ENCODE measurements at places on chromosomes 6 and 20.

DNA sequence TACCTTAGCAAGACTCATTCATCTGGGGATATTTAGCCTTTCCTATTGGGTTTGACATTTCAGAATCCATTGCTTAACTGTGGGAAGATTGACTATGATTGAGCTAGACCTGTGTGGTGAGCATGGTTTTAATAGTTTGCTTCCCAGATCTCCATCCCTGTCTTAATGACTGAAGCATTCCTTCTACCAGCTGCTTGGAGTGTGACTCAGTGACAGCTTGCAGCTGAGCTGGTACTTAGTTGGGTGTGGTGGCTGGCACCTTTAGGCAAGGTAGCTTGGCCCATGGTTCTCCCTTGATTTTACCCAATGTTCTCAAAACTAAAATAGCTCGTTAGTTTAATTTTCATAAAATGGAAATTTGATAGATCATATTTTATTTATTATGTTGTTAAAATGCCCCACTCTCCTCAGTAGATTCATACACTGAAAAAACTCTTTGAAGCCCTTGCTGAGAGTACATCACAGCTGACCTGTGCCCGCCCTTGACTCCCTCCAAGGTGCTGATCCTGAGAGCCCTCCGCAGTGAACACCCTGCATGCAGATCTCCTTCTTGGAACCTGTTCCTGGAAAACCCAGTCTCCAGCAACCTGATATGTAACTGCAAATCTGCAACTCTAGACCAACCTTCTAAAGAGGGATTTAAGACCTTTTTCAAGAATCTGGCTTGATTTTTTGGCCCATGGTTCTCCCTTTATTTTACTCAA, 19.1 kb downstream of the DOK5 start:
- DNase-seq = no peak

GRCh38 chr6:98583506-98583905, 250.9 kb upstream of the POU3F2 start:
- no peak for DNase-seq

- DNase-seq = no peak
Measured at GRCh38 chr20:3248993-3249347, 10.0 kb upstream of the SLC4A11 start.

DNA sequence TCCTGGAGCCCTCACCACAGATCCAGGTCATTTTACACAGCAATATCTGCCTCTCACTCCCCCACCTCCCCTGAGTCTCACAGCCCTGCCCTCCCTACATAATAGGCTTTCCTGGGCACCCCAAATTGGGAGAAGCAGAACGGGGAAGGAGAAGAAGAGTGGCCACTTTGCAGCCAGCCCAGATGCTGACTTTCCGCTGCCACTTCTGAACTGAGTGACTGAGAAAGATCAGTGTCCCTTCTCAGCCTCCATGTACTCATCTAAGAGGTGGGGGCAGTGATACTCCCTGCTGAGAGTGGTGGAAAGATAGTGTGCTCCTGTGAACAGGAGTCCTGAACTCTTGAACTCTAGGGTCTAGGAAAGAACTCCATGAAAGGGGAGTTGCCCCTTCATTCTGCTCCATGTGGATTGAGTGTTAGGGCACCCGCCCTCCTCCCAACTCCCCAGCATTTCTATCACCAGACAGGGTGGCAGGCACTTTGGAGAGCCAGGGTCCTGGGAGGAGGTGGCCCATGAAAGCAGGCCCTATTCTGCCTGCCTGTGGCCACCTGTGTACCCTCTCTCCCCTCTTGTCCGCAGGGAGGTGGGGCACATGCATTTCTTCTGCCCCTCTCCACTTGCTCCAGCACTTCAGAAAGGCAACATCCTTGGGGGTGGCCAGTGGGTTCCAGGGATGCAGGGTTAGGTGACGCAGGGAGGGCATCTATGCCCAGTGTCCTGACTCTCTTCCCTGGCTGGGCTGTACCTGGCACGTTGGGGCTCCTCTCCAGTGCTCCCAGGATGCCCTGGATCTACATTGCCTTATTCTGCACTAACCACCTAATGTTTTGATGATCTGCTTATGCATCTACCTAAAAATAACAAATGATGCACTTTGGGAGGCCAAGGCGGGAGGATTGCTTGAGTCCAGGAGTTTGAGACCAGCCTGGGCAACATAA, 38.3 kb upstream of the MRPS18A start:
- no peak for DNase-seq

GRCh38 chr20:58498470-58499068, 16.6 kb downstream of the APCDD1L start:
- no peak for DNase-seq

DNA sequence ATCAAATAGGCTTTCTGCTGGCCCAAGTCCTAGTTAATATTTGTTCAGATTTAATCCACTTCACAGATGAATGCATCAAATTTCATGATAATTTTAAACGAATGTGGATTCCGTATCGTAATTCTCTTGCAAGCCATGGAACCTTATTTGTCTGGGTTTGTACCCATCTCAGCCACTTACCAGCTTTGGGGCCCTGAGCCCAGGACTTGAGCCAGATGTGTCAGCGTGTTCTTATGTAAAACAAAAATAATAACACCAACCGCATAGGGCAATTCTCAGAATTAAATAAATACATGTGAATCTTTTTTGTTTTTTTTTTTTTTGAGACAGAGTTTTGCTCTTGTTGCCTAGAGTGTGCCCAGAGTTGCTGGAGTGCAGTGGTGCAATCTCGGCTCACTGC, 282.5 kb upstream of the PLCB4 start:
- DNase-seq = no peak

- no peak for DNase-seq
Measured at GRCh38 chr6:46949632-46950280, 28.0 kb upstream of the ADGRF5 start.

DNA sequence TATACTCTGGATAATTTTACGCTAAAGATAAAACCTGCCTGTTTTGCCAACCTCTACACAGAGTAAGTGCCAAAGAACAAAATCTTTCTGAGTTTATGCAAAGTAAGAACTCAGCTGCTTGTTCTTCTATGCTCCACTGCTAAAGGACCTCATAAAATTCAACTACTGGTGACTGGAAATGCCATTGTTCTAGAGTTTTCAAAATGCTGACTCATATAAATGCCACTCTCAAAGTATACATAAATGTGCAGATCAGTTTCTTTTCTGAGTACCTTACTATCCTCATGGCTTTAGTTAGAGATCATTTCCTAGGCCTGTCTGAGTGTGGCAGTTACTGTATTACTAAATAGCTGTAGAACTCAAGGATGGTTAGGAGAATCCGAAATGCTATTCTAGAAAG, 45.6 kb downstream of the LYRM4 start:
- DNase-seq = no peak

DNA sequence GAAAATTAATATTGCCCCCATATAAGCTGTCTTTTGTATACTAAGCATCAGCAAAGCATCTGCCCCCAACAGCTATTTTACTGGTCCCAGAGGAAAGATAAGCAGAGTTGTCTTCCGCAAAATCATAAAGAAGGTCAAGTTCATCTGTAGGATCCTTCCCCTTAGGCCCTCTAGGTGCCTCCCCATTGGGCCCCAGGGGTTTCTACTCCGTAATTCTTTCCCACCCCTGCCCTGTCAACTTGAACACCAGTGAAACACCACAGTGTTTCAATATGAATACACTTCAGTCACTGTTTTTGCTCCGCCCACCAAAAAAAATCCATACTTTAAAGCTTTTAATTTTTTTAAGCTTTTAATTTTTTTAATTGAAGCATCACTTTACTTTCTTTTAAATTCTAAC, 159.2 kb downstream of the ATXN1 start:
- no peak for DNase-seq

DNA sequence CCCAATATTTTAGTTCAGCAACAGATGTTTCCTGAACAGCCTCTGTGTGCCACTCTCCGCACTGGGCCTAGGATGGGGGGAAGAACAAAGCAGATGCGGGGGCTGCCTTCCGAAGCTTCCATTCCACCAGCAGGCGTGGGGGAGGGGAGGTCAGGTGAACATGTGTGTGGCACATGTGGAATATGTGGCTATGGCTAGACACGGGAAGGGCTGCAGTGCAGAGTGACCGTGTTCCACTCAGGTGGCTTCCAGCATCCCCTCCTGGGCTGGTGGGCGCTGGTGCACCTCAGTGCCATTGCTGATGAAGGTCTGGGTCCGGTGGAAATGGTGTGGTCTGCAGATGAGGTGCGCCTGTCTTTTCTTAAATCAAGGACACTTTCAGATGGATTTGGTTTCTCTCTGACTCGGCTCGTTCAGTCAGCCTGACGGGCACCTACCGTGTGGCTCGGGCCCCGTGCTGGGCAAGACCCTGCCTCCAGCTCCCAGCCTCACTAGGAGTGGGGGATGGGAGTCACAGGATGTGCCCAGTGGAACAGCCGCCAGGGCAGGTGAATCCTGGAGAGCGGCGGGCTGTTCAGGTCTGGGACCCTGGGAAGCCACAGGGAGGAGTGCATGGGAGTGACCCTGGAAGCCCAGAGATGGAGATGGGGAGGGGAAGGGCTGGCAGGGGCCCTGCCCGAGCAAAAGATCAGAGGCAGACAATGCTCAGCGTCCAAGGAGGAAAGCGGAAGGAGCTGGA, 111.0 kb downstream of the SYCP2 start:
- no peak for DNase-seq

GRCh38 chr6:165968408-165968807, 199.2 kb downstream of the TBXT start:
- no peak for DNase-seq

DNA sequence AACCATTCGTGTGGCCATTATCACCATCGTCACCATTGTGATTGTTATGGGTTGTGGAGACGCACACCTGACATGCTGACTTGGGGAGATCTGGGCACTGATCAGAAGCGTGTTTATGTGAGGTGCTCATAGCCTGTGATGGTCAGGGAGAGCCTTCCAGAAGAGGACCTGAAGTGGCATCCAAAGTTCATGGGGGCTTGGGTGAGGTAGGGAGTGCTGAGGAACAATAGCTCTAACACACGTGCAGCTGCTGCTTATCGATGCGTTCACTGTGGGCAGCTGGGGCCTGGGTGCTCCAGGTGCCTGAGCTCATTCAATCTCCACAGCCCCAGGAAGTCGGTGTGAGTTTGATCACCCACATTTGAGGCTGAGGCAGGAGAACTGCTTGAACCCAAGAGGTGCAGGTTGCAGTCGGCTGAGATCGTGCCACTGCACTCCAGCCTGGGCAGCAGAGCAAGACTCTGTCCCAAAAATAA, 227.3 kb downstream of the PREX1 start:
- no peak for DNase-seq

DNA sequence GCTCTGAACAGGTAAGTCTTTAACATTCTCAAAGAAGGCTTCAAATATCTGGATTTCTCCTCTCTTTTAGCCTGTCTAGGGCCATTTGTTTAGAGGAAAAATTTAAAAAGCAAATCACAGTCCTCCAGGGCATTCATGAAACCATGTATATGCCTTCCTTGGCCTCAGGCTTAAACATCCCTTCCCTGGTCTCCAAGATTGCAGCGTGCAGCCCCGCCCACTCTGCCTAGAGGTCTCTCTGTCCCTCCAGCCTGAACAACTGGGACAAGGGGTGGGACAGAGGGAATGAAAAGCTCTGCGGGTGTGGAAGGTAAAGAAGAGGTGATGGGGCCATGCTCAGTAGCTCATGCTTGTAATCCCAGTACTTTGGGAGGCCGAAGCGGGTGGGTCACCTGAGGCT, 9.8 kb upstream of the CBFA2T2 start:
- DNase-seq = no peak

DNA sequence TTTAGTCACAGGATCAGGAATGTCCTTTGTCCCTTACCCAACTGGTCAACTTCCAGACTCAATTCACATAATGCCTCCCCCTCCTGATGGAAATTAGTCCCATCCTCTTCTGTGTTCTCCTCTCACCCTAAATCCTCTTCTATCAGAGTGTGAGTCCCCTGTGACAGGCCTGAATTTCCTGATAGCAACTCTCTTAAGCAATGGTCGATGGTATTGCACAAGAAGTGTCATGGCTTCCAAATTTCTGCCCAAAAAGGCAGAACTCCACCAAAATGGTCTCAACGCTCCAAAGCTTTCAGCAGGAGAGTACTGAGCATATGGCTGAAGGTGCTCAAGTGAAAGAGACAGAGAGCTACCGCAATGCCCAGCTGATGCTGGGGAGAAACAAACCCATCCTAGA, 2.4 kb downstream of the PREP start:
- DNase-seq = no peak

- no peak for DNase-seq
Measured at GRCh38 chr6:35080016-35080680, 61.0 kb downstream of the TCP11 start.

DNA sequence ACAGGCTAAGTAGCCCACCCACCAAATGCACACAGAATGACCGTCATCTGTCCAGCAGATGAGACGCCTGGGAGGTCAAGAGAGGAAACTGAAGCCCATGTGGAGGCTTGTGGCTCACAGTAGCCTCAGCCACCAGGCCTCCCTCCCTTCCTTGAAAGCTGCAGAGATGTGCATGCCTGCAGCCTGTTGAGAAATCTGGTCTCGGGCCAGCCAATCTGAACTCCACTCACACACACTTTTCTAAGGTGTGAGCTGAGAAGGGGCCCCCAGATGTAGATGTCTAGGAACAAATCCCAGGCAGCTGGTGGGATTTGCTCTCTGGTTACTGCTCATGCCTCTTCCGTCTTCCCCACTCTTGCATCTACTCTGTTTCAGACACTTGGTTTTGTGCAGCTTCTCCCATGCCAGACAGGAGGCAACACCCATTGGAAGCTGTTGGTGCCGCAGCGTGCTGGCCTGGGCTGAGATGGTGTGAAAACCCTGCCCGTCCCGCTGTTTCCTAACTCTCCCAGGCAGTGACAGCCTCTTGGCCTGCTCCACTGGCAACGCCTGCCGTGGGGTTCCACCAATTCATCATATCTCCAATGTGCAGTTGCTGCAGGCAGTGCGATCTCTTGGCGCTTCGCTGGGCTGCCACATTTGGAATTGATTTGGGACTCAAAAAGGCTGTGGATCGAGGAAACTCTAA, 24.1 kb upstream of the PAX1 start:
- no peak for DNase-seq

GRCh38 chr6:133778414-133779130, 110.3 kb upstream of the TCF21 start:
- DNase-seq = no peak

DNA sequence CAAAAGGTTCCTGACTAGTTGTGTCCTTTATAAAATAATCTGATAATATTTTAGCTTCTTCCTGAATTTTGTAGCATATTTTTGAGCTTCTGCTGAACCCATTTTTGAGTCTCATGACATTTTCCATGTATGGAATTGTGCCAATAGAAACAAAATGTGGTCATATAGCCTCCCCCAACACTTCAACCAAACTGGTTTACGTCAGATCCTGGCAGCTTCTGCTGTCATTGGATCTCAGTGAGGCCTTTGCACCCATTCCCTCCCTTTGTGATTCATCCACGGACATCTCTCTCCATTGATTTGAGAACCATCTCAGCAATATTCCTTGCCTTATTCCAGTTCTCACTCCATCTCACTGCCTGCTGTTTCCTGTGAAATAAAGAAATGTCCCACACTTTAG, 166.0 kb upstream of the PROKR2 start:
- DNase-seq = no peak

GRCh38 chr6:31559606-31559957, 12.2 kb downstream of the NFKBIL1 start:
- DNase-seq = no peak

- no peak for DNase-seq
Measured at GRCh38 chr20:37331060-37331857, 14.7 kb upstream of the SRC start.

- no peak for DNase-seq
Measured at GRCh38 chr20:58880441-58880840, 27.9 kb downstream of the GNAS start.

GRCh38 chr20:39421571-39422105, 459.5 kb downstream of the DHX35 start:
- DNase-seq = no peak
